ENCODE measurements at places on chromosomes 1 and 21.

DNA sequence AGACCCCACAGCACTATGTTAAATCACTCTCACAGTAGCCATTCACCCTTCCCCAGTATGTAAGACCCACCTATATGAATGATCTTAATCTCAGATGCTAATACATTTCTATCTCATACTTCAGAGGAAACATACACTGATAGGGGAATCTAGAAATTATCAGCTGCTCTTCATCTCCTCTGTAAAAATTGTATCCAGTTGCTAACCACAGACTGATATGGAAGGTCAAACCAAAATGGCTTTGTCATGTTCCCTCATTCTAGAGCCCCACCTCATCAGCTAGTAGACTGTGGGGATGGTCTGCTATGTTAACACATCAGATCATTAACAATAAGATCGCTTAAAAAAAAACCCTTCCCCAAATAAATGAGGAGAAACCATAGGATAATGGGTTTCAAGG lies 71.7 kb downstream of the UBR4 start:
- no peak for DNase-seq

DNA sequence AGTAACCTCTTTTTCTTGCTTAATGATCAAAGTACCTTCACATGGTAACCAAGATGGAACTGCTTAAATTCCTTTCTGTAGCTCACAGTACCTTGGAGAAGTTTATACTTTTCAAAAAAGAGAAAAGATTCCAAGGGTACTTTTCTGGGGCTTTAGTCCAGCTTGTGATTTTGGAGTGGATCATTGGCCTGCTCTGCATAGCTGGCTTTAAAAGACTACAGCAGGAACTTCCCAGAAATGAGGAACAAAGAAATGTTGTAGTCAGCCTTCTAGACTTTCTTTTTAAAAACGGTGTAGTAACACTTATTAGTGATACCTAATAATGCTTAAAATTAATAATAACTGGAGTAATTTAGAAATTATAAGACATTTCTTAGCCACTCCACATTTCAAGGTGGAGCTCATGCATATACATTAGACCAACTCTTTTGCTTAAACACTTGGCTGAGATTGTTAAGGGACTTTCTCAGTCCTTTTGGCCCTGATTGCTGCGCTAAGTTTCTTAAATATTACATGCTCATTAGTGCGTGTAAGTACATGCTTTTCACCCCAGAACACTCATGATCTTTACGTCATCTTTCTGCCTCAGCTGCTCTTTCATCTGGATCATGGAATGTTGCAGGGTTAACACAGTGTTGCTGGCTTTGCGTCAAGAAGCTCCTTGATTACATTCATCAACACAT lies 57.3 kb downstream of the SDCCAG8 start:
- no peak for DNase-seq

DNA sequence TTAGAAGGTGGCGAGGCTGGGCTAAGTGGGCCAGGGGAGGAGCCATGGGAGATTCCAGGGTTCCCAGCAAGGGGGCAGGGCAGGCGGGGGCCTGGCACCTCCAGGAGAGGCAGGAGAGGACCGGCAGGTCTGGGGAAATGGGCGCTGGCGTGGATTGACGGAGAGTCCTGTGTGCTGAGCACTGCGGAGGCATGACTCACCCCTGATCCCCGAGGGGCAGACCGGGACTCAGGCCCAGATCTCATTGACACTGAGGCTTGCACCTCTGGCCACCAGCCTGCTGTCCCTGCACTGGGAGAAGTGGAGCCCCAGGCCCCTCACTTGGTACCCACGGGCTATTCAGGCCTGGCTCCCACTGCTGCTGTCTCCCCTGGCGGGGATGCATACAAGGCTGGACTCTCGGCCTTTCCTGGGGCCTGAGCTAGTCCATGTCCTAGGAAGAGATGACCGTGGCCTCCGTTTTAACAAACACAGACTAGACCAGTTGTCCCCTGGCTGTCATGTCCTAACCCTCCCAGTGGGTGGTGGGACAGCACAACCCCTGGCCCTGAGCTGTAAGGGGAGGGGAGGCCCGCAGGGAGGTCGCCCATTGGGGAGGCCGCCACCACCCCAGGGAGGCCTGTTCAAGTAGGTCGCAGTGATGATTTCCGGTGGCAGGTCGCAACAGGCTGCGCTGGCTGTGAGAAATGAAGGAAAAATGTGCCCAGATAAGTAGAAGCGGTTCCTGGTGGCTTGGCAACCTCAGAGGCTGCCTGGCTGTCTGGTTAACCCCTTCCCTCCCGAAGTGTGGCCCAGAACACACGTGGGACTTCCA lies 39.7 kb downstream of the RIPK4 start:
- DNase-seq, result no peak

- DNase-seq, result no peak
Measured at GRCh38 chr1:228344631-228345072, 62.0 kb downstream of the TRIM11 start.

DNA sequence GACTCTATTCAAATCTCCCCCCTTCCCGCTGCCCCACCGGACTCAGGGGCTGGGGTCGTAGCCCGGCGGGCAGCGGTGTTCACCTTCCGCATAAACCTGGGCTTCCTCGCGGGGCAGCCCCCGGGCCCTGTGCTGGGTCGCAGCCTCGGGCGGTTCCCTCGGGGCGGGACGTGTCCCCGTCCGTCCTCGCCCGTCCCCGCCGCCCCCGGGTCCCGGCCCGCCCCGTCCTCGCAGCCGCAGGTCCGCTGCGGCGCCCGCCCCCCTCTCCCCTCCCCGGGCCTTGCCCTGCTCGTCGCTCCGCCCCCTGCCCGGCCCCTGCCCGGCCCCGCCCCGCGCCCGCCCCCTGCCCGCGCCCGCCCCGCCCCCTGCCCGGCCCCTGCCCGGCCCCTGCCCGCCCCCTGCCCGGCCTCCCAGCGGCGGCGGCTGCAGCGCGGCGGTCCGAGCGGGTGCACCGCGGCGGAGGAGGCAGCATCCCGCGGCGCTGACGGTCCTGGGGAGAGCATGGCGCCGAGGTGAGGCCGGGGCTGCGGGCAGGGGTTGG lies at the start of gene COL18A1:
Gene COL18A1 (plus strand): TSS at position 436 of the 541 bp plus-strand sequence. CDS start 66 bp downstream, at position 502.
- DNase-seq, result peak; percentile 50

DNA sequence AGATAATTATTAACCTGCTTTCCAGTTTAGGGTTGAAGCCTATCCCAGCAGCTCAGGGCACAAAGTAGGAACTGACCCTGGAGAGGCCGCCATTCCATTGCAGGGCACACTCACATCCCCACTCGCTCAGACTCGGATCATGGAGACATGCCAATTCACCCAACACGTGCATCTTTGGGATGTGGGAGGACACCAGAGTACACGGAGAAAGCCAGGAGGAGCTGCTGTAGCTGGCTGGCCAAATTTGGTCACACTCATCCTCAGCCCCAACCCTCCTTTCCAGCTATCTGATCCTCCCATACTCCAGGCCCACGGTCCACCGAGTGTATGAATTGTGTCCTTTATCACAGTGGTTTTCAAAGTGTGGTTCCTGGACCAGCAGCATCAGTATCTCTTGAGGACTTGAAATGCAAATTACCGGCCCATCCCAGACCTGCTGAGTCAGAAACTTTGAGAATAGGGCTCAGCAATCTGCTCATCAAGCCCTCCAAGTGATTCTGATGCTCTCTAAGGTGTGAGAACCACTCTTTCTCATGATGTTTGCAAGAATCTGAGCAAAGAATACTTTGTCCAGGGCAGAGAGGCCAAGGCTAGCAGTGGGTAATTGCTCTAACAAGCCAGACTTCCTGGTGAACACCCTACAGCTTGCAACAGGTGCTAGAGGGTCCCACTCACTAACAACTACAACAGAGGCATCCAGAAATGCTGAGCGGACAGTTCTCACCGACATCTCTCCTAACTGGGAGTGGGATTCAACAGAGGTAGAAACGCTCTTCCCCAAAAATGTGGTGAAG lies 26.3 kb downstream of the IER5 start:
- no peak for DNase-seq

GRCh38 chr1:210500831-210501230 lies 172.1 kb downstream of the HHAT start:
- peak; percentile 12 for DNase-seq

DNA sequence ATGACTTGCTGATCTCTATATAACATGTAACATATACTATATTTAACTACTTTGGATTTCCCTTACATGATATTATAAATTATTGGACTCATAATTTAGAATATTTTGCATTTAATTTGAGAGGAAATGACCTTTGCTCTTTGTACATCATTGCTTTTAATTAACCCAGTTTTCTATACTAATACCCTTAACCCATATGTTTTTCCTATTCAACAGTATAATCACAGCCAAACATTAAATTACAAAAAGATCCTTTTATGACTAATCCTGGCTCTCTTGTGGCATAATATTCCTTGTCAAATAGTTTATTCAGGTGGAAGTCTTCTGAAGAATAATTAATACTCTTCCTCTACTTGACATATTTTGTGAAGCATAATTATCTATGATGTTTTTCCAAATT lies 56.0 kb upstream of the GPR52 start:
- no peak for DNase-seq

DNA sequence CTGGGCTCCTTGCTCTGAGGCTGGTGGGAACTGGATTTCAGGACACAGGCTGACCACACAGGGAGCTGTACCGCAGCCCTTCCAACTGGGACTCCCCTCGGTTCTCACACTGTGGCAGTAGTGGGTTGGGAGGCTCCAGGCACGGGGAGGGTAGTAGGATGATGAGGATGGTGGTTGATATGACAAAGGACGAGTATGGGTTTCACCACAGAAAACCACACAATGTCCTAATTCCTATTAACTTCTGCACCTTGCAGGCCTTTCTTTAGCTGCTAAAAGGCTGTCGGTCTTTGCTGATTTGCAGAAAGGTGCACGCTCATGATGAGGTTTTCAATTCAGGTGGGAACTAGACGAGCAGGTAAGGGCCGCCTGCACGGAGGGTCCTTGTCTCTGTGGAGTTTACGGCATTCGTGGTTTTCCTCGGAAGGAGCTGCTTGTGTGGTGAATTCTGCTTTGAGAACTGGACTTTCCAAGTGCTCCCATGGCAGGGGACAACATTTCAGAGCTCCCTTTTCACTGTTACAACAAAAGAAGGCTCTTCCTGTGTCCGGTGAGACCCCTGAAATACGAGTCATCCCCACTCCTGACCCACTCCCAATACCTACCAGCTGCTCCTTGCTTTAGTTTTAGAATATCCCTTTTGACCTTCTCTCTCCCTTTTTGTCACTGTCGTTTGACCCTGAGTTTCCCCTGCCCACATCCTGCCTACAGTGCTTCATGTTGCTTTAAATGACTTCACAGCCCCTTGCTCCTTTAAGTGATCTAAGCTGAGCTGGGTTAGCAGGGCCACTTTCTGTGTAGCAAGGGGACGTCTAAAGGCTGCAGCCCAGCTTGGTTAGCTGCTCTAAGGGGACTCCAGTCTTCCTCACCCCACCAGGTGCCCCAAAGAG lies 125.1 kb downstream of the MRPS6 start:
- DNase-seq, result no peak

Data from NCI-H345 (cell line).